ENCODE measurements at places on chromosomes 7 and 10.

DNA sequence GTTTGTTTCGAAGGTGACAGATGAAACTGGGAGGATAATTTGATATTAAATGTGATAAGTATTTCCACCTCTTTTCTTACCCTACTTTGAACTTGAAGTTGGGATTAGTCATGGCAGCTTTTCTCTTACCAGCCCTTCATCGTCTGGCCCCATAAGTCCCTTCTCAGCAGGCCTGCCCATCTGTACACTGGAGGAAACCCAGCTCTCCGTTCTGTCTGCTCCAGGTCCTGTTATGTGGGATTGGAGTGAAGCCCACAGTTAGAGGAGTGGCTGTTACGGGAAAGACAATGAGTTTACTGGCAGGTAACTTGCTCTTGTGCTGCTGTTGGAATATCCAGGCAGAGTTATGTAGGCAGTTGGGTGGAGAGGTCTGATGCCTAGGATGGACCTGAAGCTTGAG lies 127.3 kb downstream of the CAMK1D start:
- DNase-seq = no peak

DNA sequence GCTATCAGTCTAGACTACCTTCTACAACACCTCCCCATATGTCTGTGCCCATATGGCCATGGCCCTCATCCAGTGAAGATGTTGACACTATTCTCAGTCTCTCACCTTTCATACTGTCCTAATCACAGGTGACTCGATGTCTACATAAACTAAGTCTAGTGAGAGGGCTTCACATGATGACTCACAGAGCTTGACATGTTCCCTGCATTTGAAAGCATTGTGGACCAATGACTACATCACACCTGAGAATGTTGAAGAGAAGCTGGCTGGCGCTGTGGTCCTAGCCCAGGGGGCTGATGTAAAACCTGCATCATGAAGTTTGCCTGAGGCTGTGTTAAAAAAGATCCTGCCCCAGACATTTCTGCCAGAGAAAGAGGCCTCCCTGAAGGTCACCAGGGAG lies 167.2 kb downstream of the NPSR1 start:
- no peak for DNase-seq

- DNase-seq = no peak
These were observed 243.2 kb upstream of the SLC26A5 start for GRCh38 chr7:103689255-103689654.

DNA sequence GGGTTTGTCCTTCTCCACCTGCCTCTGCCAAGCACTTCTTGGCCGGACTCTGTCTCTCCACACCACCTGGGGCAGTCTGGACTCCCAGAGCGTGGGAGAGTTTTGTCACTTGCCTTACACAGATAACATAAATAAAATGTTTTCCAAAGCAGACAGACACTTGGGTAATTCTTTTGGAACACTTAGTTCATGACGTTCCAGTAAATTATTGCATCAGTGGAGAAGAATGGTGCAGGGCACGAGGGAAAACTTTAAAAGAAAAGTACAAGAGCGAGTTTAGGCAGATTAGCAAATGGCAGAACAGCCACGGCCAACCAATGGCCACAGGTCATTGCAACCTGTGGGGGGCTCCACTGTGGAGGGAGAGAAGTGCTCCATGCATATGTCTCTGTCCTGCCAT lies 170.6 kb upstream of the GRB10 start:
- no peak for DNase-seq

- no peak for DNase-seq
These were observed 87.2 kb downstream of the MDFIC start for GRCh38 chr7:115009139-115009538.

DNA sequence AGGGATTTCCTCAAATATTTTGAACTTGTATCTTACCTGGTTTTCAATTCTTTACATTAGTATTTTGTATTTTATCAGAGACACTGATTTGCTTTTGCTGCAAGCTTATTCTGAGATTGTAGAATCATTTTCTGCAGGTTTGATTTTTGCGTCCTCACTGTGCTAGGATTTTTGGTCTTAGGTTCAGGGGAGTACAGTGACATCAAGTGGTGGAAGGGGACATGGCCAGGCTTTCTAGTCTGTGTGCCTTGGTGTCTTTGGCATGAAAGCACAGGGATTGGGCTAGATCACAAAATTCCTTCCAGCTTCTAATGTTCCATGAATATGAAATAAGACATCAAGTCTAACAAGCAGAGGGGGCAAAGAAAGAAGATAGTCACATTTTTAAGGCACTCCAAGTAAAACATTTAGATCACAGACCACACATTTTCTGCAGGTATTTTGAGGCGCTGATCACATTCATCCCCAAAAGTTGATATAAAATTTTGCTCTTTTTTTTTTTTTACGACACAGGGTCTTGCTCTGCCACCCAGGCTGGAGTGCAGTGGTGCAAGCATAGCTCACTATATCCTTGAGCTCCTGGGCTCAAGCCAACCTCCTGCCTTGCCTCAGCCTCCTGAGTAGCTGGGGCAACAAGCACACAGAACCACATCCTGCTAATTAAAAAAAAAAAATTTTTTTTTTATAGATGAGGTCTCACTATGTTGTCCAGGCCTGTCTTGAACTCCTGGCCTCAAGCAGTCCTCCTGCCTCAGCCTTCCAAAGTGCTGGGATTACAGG lies 124.4 kb downstream of the PON1 start:
- DNase-seq = no peak

- no peak for DNase-seq
These were observed 737.2 kb upstream of the IGFBP3 start for GRCh38 chr7:46658281-46658680.

- DNase-seq = no peak
These were observed 202.0 kb upstream of the DGKB start for GRCh38 chr7:15104411-15105092.

DNA sequence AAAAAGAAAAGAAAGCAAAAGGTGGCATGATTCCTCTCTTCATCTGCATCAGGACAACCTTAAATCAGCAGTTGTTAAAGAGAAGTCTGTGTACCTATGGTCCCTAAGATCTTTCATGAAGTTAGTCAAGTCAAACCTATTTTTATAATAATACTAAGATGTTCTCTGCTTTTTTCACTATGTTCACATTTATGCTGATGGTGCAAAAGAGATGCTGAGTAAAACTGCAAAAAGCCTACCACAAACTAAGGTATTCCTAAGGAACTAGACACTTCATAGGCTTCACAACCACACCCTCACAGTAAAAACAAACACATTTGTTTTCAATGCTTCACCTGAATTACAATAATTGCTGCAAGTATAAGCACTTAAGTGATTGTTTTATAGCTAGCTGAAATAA lies 43.3 kb downstream of the SLC16A9 start:
- no peak for DNase-seq

DNA sequence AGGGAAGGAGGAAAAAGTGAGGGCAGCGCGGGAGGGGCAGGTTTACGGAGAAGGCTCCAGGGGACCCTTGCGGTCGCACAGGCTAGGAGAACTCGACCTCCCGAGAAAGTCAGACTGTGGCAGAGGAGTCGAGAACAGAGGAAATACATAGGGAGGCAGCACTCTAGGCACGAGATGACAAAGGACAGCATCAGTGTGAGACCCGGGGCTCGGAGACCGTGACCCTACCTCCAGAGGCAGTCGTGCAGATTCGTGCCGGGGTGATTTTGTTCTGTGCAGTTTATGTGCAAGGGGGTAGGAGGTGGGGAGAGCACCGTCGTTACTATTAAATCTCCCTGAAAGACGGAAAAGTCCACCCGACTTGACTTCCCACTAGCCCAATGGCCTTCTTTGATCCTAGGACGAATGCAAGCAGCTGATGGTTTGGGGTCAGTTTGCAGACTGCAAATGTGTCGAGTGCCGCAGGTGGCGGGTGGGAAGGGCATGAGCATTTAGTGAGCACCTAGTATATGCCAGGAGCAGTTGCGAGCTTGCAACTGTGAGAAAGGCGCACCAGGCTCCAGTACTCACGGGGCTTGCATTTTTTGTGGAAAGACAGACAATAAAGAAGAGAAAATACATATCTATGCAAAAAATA lies 674 bp upstream of the OSBPL3 start:
- no peak for DNase-seq

DNA sequence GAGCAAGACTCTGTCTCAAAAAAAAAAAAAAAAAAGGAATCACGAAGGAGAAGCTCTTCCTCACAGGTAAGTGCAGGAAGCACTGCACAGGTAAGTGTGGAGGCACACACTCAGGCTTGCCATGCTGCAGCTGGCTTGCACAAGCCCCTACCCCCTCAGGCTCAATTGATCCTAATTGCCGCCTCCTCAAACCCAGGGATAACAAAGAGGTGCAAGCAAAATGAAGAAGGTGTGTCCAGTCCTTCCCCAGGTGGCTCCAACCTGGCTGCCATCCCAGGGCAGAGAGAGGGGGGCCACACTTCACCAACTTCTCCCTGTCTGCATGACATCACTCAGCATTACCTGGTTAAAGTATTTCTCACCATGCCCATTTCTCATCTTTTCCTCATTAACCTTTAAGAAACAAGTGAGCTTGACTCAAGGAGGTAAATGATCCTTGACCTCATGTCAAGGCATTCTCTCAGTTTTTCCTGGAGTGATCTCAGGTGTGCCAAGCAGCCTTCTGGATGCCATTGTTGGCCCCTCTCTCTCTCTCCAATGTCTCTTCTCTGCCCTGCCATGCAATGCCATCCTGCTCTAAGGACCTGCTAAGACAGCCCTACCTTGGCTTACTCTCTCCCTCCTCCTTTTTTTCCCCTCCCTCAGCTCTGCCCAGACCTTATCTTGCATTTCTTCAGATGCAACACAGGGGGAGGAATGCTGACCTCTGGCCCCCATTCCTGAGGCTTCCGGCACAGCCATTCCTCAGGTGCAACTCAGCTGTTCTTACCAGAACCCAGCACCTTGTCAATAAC lies 13.0 kb upstream of the TRPV6 start:
- DNase-seq = no peak

DNA sequence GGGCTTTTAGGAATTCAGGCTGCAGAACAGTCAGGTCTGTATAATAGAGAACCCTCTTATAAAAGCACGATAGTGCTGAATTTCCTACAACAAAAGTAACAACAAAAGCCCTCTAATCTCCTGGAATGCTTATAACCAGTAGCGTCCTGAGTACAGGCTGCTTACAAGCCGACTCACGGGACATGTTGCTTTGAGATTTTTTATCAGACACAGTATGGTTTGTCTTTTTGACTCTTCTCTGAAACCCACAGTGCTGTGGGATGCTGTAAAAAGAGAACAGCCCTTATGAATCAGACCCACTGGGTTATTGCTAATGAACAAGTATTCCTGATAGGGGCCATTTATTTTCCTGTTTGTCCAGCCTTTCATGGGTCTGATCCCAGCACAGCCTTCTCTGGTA lies 59.4 kb downstream of the PLPP4 start:
- DNase-seq = no peak

- DNase-seq = peak; percentile 2
These were observed 194.0 kb upstream of the PRPS1L1 start for GRCh38 chr7:18221377-18222293.
